ENCODE measurements at places on chromosomes 3 and 15. TPM values are rescaled to one million over a fixed set of nuclear protein-coding genes. Genes with fewer than 3 reads are reported as not detected.

TGFBR2 gene
- total RNA-seq, result 372 TPM

CELSR3 gene
- total RNA-seq, result 0.64 TPM

SMCO1 gene
- total RNA-seq, result not detected

CPN2 gene
- 0.16 TPM for total RNA-seq

SYNM gene
- 36.4 TPM for total RNA-seq

RAF1 gene
- 92.1 TPM for total RNA-seq

SLC6A1 gene
- total RNA-seq, result 0.39 TPM

FILIP1L gene
- total RNA-seq, result 48.5 TPM

ANKUB1 gene
- total RNA-seq, result not detected

SPRED1 gene
- 43.6 TPM for total RNA-seq

RASGRF1 gene
- not detected for total RNA-seq

ANKRD34C gene
- total RNA-seq, result not detected

EPHB1 gene
- 1.9 TPM for total RNA-seq

IMP3 gene
- total RNA-seq, result 67.5 TPM

LMAN1L gene
- total RNA-seq, result not detected

KNG1 gene
- not detected for total RNA-seq

KBTBD12 gene
- total RNA-seq, result 0.10 TPM

LMCD1 gene
- 506 TPM for total RNA-seq

ITGA11 gene
- 4.5 TPM for total RNA-seq

COPG1 gene
- total RNA-seq, result 183 TPM

SAXO2 gene
- 4.0 TPM for total RNA-seq

ATP13A5 gene
- not detected for total RNA-seq

NDUFB4 gene
- 122 TPM for total RNA-seq

ADAMTS7 gene
- total RNA-seq, result 13.2 TPM

MYO9A gene
- total RNA-seq, result 47.1 TPM

CHRNA3 gene
- total RNA-seq, result not detected

HIGD2B gene
- total RNA-seq, result not detected

EFCC1 gene
- 1.8 TPM for total RNA-seq

CFAP100 gene
- not detected for total RNA-seq
